CD4-positive, alpha-beta T cell (primary cell): ENCODE measurements at places on chromosomes 12 and 14.

DNA sequence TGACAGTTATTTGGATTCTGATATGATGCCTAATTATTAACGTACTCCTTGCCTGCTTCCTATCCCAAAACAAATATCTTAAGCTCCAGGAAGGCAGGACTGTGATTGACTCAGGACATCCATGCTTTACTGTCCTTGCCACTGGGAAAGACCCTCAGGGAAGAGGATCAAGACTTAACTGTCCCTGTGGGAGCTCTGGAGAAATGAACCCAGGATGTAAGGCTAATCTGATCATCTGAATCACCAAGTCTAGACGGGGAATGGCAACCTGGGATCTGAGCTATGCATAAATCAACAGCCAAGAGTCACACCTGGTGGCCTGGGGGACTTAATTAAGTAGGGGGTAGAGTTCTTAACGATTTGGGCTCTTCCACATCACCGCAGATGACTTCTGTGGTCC, 153.2 kb upstream of the BCL2L14 start:
- no peak for DNase-seq

DNA sequence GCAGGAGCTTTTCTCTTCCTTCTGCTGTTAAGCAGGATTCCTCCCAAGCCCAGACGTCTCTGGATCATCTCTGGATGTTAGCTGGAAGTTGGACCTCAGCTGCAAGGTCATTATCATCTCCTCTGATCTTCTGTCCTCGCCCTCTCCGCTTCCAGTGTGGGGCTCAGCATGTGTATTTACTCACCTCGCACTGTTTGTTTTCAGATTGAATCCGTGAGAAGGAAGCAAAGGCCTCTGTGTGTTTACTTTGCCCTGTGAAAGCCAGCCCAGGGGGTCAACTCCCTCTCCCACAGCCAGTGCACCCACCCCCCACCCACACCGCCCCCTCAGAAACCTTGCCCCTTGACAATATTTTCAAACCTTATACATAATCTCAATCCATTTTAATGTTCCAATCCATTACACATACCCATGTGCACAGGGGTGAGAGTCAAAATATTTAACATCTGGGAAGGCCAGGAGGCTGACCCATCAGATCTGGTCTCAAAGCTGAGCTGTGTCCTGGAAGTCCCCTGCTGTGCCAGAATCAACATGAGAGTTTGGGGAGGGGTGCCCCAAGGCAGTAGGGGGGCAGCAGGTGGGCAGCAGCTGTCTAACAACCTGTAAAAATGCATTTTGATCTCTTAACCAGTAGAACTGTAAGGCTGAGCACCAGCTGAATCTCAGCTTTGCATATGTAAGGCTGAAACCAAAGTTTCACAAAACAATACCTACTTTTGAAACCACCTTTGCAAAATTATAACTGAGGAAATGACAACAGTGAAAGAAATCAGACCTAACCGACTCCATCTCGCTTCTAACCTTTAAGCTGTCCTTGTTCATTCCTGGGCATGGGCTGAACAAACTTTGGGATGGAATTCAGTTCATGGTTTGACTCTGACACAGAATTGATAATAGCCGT, 157.9 kb downstream of the ZNF664 start:
- no peak for DNase-seq

GRCh38 chr12:87756111-87756510, 273.1 kb downstream of the C12orf50 start:
- DNase-seq: no peak

GRCh38 chr14:77007975-77008421, 20.5 kb downstream of the IRF2BPL start:
- DNase-seq: no peak

- DNase-seq: no peak
Measured at GRCh38 chr12:54678131-54678530, 30.0 kb upstream of the DCD start.

- no peak for DNase-seq
Measured at GRCh38 chr12:78121969-78122610, 291.4 kb downstream of the NAV3 start.

DNA sequence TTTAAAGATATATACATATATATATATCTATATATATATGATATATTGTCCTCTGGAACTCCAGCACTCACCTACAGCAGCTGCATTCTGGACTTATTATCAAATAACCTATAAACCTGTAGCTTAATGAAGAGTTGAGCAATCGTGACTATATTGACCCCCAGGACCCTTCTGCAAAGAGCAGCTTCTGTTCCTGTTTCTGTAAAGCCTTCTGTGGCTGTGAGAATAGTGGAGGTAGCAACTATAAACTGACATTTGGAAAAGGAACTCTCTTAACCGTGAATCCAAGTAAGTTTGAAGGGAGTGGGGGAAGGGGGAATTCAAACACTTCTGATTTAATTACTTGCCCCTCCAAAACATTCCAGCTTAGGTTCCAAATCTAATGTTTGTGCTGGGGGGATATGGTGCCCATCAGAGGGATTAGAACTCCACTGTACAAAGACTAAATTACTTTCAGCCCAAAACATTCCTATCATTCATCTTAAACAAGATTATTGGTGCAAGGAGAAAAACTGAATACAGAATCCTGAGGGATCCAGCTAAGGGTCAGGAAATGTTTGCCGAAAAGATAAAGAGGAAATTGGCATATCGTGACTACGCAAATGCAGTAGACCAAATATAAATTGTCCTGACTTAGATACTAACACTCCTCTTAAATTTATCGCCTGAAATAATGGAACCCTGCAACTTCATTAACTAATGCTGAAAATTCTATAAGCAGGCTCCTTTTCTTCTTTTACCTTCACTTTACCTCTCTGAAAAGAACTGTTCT, 106.1 kb downstream of the DAD1 start:
- no peak for DNase-seq

DNA sequence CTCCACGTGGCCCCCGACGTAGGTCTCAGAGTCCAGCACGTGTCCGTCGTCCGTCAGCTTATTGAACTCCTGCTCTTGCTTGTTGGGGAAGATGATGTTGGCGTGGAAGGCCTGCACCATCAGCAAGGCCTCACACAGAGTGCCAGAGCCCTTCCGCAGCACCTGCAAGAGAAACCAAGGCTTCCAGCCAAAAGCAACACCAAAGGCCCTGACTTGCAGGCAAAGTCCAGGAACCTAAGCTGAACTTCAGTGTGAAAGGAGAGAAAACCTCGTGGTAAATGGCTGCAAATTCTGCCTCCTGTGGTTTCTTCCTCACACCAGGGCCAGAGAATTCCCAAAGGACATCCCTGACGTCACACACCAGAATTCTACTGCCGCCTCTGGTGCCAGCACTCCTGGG, 14.5 kb downstream of the POLE start:
- no peak for DNase-seq

- DNase-seq: peak; percentile 22
Measured at GRCh38 chr14:105414456-105415371, 4.9 kb upstream of the MTA1 start.

DNA sequence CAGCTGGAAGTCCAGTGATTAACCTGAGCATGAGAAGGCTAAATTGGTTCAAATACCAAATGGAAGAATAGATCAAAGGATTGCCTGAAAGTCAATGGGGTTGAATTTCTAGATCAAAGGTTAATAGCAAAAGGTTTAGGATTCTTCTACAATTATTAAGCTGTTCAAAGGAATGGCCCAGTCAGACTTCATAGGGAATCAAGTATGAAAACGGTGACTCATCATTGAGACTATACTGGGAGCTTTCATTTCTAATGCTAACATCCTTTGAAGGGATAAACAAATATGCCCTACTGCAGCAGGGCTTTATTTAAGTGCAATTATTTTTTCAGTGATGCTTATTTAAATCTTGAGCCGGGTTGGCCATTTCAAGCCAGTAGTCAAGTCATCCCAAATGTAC, 152.8 kb downstream of the RIMBP2 start:
- DNase-seq: no peak

GRCh38 chr12:119181944-119182343, 3.2 kb downstream of the HSPB8 start:
- DNase-seq: no peak

DNA sequence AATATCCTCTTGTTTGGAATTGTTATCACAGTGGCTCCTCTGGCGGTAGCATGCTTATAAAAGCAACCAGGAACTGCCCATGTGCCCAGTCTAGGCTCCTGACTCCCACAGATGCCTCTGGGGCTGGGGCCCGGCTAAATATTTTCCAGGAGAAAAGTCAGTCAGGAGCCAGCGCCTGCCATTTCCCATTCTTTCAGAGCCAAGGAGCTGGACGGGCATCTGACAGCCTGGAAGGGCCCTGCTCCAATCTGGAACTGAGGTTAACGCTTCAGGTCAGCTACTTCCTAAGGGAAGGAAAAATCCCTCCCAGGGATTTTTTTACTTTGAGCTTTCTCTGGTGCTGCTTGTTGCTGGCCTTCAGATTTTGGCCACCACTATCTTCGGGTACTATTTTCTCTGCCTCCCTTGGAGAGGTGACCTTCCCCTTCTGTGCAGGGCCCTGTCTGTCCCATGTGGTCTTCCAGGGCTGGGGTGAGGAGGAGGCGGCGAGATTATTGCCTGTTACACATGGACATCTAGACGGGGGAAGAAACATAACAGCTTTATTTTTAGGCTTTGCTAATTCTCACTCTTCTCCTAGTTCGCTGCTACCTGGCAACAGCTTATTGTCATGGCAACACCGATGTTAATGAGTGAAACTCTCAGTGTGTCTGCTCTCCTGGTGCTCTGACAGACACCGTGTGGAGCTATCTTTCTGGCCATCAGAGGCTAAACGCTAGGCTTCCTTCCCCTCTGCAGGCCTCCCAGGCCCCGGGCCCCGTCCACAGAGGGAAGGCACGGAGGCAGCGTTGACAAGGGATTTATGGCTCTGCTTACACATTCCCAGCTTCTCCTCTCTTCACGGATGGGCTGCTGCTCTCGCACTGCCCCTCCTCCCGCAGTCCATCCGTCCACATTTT, 160.4 kb downstream of the CACNA1C start:
- no peak for DNase-seq

DNA sequence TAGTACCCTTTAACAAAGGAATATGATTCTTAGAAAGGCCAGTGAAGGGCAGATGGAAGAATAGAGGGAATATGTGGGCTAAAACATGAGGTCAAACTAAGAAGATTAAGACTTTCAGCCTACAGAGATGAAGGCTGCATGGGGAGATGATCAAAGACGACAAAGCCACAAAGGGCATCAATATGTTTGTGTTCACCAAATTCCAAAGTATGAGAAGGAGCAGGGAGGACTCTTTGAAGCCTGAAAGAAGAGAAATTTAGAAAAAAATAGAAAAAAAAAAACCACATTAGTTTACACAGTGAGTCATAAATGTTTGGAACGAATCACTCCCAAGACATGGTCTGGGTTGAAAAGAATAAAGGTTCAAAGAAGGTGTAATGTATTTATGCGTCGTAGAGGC, 131.8 kb downstream of the NEDD1 start:
- no peak for DNase-seq

DNA sequence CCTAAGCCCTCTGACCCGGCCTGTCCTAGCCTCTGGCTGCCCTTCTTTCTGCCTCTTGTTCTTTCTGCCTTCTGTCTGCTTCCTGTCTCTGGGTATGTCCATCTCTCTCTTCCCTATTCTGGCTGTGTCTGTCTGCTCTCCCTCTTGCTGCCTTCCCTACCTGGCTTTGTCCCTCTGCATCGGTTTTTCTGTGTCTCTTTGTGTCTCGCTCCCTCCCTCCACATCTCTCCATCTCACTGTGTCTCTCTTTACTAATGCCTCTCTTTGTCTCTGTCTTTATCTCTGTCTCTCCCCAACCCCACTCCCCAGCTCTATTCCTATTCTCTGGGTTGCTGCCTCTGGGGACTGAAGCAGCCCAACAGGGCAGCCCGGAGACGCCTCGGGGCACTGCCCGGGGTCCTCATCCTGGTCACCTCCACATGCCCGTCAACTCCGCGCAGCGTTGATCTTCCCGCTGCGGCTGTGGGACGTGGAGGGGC, 10.1 kb downstream of the SHMT2 start:
- DNase-seq: no peak

DNA sequence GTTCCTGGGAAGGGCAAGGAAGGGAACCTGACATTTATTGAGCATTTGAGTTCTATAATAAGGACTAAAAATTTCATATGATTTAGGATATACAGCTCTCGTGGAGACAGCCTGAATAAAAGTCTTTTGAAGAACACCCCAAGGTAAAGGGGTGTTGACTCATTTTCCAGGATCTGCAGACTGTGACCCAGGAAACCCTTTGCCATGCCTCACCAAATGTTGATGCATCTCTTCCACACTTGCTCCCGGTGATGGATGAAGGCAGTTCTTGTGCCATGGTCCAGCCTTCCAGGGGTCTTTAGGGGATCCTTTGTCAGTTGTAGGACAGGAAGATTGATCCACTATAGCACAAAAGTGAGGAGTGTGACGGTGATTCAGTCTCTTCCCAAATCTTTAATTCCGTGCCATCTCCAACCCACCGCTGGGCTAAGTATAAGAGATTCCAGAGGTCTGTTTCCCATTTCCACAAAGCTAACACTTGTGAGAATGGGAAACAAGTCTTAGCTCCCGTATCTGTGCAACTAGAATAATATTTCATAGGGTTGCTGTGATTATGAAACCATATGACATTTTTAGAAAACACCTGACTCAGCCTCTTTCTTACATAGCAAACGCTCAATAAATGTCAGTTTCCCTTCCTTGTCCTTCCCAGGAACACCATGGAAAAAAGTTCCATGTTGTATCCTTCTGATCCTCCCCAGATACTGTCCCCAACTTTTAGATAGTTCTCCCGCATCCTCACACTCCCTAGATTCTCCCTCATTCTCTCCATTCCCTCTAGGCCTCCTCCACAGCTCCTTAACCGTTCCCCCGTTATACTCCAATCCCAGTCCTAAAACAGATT, 836 bp downstream of the AAAS start:
- no peak for DNase-seq

DNA sequence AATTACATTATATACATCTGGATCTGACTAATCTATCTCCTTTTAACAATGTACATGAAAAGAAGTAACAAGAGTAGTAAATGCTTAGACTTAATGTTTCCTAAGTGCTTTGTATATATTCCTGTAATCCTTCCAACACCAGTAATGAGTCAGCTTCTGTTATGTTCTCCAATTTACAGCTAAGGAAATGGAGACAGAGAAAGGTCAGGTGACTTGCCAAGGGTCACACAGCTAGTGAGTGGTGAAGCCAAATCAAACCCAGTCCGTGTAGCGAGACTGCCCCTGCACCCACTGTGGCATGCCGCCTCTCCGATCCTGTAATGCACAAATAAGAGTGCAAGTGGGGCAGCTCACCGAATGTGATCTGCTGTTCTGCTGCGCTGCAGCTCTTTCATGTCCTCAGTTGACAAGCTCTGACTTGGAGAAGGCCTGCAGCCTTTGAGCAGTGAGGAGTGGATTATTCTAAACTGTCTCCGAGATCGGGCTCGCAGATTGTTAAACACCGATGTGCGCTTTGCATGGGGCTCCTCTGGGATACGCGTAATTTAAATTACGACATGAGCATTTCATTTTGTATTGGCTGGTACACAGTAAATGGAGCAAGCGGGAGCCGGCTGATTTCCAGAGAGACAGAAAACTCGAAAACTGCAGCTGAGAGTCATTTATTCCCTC, 65.1 kb upstream of the KTN1 start:
- no peak for DNase-seq

- DNase-seq: no peak
Measured at GRCh38 chr12:15627995-15628945, 160.9 kb downstream of the EPS8 start.
